ENCODE measurements at places on chromosomes 12 and 14.
A peak's percentile ranks its signal among the peaks of the same experiment; 100 is the strongest.

DNA sequence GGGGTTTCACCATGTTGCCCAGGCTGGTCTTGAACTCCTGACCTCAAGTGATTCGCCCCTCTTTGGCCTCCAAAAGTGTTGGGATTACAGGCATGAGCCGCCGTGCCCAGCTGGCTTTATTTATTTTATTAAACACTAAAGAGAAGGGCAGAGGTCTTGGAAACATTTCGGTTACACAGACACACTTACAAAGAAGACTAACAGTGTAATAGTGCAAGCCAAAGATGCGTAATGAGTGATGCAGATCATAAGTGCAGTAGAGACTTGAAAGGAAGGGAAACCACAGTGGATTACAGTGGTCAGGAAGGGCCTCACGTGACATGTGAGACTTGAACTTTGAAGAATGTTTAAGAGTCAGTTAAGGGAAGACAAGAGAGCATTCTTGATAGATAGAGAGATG lies 33.9 kb upstream of the CDK17 start:
- peak; percentile 39 for DNase-seq

- DNase-seq: no peak
These were observed 10.9 kb upstream of the METAP2 start for GRCh38 chr12:95463050-95463449.

DNA sequence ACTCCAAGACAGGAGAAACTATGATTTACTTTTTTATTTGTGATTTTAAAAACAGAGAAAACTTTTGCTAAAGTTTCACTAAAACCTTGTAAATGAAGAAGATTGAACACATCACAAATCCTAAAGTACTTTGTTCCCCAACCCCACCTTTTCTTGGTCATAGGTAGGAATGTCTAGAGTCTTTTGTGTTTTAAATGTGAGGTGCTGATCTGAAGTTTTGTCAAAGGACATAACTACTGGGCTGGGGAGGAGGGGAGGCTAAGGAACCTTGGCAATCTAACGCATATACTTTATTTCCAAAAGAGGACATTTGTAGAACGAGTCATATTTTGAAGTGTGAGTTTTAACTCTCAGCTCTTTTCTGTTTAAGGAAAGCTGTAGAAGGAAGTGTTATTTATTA lies 37.2 kb downstream of the CATSPERB start:
- no peak for DNase-seq

- DNase-seq: no peak
These were observed 24.6 kb downstream of the TTC9 start for GRCh38 chr14:70666361-70666686.

DNA sequence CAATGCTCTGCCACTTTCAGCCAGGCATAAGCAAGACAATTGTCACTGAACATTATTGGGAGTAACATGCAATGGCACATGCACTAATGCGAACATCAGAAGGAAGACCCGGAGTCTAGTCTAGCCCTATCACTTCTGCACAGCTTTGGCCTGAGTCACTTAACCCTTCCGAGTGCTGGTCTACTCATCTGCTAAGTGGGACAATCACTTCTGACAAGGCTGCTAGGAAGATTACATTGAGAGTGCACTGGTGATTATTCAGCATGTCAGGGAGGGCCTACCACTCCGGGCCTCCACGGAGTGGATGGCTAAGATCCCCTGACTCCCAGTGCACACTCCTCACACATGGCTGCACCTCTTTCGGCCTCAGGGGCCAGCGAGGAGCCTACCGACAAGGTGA lies 240.9 kb downstream of the DPF3 start:
- no peak for DNase-seq

- peak; percentile 23 for DNase-seq
These were observed 636 bp downstream of the FBXO33 start for GRCh38 chr14:39431416-39432178.

DNA sequence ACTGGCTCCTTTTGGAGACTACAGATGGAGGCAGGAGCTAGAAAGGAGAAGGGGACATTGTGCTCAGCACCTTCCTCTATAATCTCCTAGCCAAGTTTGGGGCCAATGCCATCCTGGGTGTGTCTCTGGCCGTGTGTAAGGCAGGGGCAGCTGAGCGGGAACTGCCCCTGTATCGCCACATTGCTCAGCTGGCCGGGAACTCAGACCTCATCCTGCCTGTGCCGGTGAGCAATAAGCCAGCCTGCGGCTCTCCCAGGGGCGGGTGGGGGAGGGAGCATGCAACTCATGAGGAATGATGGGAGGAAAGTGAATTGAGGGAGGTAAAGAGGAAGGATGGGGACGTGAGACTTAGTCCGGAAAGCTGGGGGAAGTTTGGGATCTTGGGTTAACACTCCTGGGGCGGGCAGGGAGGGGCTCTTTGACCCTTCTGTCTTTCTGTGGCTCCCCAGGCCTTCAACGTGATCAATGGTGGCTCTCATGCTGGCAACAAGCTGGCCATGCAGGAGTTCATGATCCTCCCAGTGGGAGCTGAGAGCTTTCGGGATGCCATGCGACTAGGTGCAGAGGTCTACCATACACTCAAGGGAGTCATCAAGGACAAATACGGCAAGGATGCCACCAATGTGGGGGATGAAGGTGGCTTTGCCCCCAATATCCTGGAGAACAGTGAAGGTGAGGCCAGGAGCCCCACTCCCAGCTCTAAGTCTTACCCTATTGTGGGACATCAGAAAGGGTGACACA lies 3.3 kb downstream of the ENO2 start:
- DNase-seq: no peak

- DNase-seq: no peak
These were observed 246.0 kb downstream of the ZFP36L1 start for GRCh38 chr14:68546839-68547238.

DNA sequence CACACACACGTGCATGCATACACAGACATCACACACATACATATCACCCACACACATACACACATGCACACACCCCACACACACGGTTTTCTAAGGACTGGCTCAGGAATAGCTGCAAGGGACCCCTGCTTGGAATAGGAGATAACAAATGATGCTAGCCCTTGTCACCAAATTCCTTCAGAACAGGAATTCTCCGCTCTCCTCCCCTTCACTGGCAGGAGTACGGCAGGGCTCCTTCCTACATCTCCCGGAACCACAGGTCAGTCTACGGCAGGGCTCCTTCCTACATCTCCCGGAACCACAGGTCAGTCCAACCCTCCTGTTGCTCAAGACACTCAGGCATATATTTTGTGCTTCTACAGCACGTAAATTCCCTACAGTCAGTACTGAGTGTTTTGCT lies 23.9 kb downstream of the PHLDA1 start:
- no peak for DNase-seq

- DNase-seq: no peak
These were observed 6.1 kb upstream of the CEP170B start for GRCh38 chr14:104858811-104859426.

GRCh38 chr14:57009585-57010515 lies 199.6 kb upstream of the OTX2 start:
- DNase-seq: no peak

- DNase-seq: no peak
These were observed 111.9 kb downstream of the LRFN5 start for GRCh38 chr14:41718477-41719166.

DNA sequence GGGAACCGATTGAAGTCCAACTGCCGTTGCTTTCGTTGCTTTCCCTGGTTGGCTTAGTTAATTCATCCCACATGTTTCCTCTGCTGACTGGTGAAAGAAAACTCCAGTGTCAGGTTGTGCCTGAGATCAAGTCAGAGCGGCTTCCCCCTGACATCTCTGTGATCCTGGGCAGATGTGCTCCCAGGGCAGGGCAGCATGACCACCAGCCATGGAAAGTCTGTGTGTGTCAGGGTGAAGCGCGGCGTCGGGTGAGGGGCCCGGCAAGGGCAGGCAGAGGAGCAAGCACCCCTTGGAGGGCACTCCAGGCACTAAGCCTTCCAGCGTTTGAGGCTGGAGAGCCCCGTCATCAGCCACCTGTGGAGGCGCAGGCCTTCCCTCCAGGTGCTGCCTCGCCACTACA lies 54.5 kb upstream of the IGF1 start:
- no peak for DNase-seq

DNA sequence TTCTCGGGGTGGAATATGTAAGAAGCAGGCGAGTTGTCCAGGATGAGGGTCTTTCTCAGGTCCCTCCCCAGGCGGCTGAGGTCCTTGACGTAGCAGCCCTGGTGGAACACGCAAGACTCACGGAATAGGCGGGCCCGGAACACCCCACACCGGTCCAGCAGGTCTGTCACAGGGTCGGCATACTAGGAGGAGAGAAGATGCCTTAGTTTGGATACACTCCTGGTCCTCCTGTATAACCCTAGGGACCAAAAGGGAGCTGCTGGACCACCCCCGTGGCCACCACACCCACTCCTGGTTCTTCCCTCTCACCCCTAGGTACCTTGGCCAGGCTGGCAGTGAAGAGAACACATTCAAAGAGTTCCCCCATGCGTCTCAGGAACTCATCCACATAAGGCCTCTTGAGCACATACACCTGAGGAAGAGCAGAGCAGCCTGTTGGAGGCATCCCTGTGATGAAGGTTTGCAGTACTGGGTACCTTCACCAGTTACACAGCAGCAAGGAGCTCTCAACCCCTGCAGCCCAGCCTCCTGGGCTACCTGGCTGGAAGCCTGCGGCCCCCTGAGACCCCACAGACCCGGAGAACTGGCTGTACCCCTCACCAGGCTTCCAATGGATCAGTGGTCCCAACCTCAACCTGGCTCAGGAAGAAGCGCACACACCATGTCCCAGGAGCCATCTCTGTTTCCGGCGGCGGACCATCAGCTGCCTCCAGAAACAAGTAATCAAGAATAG lies 5.5 kb upstream of the AVIL start:
- DNase-seq: no peak

GRCh38 chr12:48126953-48127630 lies 7.9 kb downstream of the PFKM start:
- DNase-seq: no peak

DNA sequence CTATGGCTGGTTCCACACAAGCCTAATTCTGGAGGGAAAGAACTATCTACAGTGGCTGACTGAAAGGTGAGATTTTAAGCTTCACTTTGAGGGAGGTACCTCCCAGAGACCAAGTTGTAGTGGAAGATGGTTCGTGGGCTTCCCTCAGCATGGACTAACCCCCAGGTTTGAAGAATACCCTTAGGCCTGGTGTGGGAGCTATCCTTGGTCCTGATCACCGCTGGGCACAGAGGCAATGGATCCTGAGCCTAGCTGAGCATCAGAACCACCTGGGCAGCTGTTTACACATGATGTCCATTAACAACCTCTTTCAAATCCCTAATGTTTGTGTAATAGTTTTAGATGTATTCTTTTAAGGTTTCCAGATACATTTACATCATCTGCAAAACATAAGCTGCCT lies 10.3 kb downstream of the DAO start:
- no peak for DNase-seq

DNA sequence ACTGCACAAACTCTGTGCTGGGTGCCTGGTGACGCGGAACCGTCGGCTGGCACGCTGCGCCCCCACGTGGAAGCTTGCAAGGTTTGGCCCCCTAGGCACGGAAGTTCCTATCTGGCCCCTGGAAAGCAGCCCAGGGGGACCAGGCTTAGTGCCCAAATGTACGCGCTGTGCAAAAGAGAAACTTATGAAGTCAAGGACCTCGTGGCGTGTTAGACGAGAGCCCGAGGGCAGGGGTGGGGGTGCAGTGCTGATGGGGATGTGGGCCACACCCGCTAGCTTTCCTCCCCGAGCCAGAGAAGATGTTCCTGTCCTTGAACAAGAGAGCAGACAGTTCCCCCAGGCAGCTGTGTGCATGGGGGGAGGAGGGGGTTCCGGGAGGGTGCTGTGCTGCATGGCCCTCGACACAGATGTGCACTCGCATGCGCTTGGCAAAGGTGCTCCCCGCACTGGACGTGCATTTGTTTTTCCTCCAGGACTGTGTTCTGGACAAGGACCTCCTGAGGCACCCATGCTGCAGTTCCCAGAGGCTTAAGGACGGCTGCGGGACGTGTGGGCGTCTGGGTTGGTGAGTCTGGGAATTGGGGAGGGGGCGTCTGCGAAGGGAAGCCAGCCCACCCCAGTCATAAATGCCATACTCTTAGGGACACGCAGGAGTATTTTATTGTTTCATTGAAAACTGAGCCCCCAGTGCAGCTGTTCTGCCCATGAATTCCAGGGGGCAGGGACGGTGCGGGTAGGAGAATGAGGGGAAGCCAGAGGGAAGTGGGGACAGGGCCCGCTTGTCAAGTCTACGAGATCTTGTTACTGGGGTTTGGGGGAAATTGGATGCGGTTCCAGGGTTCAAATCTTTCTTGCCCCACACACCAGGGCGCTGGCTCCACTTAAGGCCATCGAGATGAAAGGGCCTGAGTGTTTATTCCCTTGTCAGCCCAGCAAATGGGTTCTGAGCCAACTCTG lies 80.0 kb downstream of the NTF3 start:
- DNase-seq: no peak

- no peak for DNase-seq
These were observed 504 bp downstream of the WNT5B start for GRCh38 chr12:1629338-1630132.

- DNase-seq: no peak
These were observed 739 bp upstream of the USP44 start for GRCh38 chr12:95551913-95552516.

GRCh38 chr12:126480451-126480850 lies 1415.2 kb downstream of the AACS start:
- no peak for DNase-seq
